ENCODE measurements at places on chromosomes 11 and 22.
A peak's percentile ranks its signal among the peaks of the same experiment; 100 is the strongest.

DNA sequence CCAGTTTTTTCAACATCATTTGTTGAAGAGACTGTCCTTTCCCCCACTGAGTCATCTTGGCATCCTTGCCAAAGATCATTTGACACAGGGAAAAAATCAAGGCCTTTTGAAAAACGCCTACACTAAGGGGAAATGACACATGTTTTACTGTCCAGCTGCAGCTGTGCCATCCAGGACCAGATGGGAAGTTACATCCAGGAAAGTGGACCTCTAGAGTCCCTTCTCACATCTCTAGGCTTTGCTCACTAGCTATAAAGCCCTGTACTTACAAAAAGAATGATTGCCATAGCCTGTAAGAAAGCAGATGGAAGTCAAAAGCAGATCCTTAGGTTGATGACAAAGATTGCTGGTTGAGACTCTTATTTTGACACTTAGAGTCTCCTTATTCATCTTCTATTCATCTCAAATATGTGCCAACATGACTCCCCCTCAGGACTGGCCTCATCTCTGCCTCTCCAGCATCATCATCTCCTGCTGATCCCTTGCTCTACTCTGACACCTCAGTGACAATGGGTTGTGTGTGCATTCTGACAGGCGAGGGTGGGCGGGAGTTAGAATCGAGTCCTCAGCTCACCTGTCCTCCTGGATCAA lies 22.8 kb downstream of the OSBP2 start:
- peak; percentile 92 for DNase-seq

DNA sequence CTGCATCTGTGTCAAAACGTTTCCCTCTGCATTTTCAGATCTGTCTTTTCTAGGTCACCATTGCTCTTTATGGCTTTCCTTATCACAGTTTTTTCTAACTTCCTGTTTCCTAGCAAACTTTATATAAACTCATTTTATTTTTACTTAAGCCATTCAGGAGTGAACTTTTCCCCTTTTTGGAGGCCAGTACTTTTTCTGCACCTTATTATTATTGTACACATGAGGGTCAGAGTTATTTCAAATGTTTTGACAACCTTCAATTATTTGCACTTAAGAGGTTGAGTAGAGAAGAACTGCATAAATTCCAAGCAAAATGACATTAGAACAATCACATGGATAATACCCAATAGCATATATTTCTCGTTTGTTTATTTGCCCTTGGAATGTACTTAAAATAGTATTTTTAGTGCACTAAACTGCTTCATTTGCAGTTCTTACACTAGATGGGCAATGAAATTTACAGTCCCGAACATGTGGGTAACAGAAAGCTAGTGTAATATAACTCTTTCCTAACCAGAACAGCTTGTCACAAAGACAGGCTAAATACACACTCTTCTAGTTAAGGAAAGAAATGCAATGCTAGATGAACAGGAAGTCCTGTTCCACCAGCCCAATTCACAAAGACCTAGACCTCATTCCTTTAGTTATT lies 79.5 kb downstream of the UBASH3B start:
- no peak for DNase-seq

DNA sequence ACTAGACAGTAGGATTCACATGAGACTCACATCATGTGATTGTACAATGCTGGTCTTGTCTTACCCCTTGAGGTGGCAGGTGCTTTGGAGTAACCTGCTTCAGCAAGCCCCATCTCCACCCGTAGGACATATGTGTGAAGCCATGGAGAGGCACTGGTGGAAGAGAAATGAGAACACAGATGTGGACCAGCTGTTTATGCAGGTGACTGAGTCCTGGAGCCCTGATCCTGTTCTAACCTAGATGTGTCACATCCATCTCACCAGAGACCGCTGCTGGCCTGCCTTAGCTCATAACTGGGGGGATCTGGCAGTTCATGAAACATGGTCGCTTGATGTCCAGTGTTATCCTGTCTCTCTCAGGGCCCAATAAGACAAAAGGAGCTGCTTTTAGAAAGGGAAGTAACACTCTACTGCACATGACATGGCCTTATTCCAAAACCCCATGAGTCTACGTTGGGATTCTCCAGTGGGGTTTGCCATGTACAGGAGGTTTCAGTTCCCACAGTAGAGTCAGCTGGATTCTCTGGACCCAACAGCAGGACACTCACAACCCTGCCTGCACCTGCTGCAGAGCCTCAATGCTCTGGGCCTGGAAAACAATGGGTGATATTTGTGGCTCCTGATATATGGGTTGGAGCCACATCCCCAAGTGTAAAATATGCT lies 62.0 kb downstream of the GGTLC2 start:
- no peak for DNase-seq

GRCh38 chr22:46108564-46109473 lies 41.5 kb upstream of the PPARA start:
- DNase-seq = no peak

- DNase-seq = no peak
These were observed 43.0 kb upstream of the WT1 start for GRCh38 chr11:32478277-32478731.

- no peak for DNase-seq
These were observed 45.7 kb downstream of the FLI1 start for GRCh38 chr11:128739589-128739988.

DNA sequence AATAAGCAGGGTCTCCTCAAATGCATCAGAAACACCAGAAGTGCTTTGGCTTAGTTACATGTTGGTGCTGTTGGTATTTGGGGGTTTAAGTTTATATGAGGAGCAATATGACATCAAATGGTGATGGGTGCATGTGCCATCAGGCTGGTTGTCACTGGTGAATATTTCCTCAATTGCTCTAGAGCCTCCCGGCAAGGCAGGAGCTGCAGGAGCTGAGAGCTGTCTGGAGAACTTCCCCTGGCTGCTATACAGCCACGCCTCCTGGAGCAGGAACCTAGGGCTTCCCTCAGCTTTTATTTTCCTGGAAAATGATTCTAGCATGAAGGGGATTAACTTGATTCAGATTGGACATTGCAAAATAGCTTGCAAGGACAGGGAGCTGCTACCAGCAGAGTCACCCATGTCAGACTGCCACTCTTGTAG lies 15.8 kb downstream of the IGLL5 start:
- no peak for DNase-seq

DNA sequence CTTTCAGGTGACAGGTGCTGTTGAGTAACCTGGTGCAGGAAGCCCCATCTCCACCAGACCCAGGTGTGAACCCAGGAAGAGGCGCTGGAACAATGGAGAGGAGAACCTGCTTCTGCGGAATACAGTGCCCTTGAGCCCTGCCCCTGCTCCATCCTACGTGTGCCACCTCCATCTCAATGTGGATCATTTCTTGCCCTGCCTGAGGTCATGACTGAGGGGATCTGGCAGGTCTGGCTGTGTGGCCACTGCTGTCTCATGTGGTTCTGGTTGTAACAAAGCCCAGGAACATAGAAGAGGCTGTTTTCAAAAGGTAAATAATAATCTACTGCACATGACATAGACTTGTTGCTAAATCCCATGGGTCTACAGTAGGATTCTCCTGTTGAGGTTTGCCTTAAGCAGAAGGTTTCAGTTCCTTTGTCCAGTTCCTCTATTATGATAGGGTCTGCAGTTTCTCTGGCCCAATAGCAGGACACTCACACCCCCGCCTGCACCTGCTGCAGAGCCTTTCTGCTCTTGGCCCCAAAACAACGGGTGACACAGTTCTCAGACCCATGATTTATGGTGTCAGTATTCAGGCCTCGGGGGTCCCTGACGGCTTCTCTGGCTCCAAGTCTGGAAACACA lies 113.5 kb upstream of the IGLL5 start:
- DNase-seq = no peak

- DNase-seq = no peak
These were observed 732.7 kb upstream of the TENM4 start for GRCh38 chr11:80173371-80174136.

DNA sequence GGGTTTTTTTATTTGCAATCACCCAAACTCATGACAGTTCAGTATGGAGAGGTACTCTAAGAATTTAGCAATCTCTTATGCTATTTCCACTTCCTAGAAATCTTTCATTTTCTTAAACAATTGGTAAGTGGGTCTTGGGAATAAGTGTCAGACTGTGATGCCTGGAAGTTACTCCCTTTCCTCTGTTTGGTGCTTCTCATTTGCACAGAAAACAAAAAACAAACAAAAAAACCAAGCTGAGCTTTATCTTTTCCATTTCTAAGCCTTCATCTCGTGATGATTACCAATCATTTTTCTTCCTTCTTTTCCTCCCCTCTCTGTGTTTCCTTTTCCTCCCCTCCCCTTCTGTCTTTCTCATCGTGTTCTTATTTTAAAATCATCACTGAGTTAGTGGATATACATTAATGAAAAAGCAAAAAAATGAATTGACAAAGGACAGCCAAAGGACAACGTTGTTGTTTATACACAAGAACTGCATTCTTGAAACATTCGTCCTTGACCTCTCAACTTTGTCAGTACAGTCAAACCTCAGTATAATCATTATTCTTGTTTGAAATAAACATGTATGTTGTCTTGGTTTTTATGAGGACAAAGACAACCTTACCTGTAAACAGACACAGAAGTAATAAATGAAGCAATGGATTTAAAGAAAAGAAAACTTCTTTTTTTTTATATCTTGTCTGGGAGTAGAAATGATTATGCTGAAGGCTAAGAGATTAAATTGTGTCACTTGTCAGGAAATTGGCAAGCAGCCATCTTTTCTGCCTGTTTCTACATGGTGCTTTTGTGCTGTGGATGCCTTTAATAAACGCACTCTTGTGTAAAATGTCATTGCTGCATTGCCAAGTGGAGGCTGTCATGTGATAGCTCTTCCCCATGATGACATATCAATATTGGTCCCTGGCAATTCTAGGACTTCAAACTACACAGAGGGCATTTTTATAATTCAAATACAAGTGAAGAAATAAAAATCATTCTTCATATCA lies 803.2 kb upstream of the CCDC90B start:
- no peak for DNase-seq

DNA sequence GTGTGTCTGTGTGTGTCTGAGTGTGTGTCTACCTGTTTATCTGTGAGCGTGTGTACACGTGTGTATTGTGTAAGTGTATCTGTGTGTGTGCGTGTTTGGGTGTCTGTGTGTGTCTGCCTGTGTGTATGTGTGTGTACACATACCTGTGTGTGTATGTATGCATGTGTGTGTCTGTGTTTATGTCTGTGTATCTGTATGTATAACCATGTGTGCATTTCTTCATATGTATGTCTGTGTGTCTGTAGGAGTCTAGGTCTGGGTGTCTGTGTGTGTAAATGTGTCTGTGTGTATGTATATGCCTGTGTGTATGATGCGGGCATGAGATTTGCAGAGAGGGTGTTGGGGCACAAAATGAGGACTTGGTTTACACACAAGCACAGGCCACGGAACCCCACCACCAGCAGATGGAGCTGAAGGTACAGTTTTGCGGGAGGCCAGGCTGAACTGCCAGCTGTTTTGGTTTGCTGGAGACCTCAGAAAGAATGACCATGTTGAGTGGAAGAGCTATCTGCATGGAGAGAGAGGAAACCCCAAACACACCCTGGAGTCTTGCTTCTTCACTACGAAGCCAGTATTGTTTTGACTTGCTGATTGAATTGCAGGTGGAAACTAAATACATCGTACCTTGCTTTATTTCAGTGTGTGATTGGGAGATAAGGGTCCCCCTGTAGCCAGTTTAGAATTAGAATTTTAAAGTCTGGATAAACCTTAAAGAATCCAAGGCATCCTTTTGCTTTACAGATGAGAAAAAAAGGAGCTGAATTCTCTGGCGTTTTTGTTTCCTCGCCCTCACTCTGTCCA lies 497.2 kb downstream of the NTM start:
- DNase-seq = peak; percentile 85

Measured in fibroblast of skin of back (primary cell).